ENCODE measurements at places on chromosomes 7 and 10. TPM values are rescaled to one million over a fixed set of nuclear protein-coding genes. Genes with fewer than 3 reads are reported as not detected.

The CALHM1 gene
- polyA plus RNA-seq = not detected

The RPEL1 gene
- not detected for polyA plus RNA-seq

The PNLIPRP3 gene
- not detected for polyA plus RNA-seq

The OIT3 gene
- polyA plus RNA-seq = 0.07 TPM

The HDAC9 gene
- polyA plus RNA-seq = 14.7 TPM

The CDHR3 gene
- polyA plus RNA-seq = 3.1 TPM

The TWIST1 gene
- 28.2 TPM for polyA plus RNA-seq

The ANKRD2 gene
- polyA plus RNA-seq = 0.37 TPM

The RAMP3 gene
- not detected for polyA plus RNA-seq

The FAM25G gene
- not detected for polyA plus RNA-seq

The AEBP1 gene
- 117 TPM for polyA plus RNA-seq

The NEBL gene
- polyA plus RNA-seq = not detected

The BLNK gene
- not detected for polyA plus RNA-seq

The INA gene
- 8.5 TPM for polyA plus RNA-seq

The C7orf33 gene
- not detected for polyA plus RNA-seq

The KLF14 gene
- not detected for polyA plus RNA-seq

The C10orf95 gene
- not detected for polyA plus RNA-seq

The NMT2 gene
- 12.7 TPM for polyA plus RNA-seq

The RSPH10B gene
- polyA plus RNA-seq = not detected

The OR13A1 gene
- polyA plus RNA-seq = not detected

The ITIH5 gene
- 10.3 TPM for polyA plus RNA-seq

The ALOX5 gene
- not detected for polyA plus RNA-seq

The CUZD1 gene
- polyA plus RNA-seq = 0.64 TPM

The INSYN2A gene
- 0.06 TPM for polyA plus RNA-seq

The LRRC17 gene
- 2.4 TPM for polyA plus RNA-seq

The SLC35B4 gene
- polyA plus RNA-seq = 27.3 TPM

The TUBAL3 gene
- polyA plus RNA-seq = not detected

All from BJ (cell line).